ENCODE measurements at places on chromosomes 7 and 10.

- no peak for DNase-seq
These were observed 209.9 kb upstream of the YAE1 start for GRCh38 chr7:39356172-39356925.

- no peak for DNase-seq
These were observed 54.9 kb upstream of the SP4 start for GRCh38 chr7:21373031-21373430.

DNA sequence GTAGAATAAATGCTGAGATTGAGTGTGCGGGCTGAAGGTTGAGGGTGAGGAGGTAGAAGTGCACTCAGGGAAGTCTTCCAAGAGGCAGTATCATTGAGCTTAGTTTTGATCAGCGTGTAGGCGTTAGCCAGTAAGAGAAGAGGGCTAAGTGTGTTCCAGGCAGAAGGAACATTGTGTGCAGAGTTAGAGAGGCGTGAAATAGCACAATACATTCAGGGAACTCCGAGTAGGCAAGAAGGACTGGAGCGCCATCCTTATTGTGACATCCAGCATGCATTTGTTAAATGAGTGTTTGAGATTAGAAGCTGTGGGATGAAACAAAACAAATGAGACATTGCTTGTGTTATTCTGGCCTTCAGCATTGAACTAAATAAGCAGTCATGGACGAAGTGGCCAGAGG lies 140.9 kb upstream of the MKLN1 start:
- no peak for DNase-seq

GRCh38 chr10:60898321-60898720 lies 45.7 kb downstream of the RHOBTB1 start:
- DNase-seq, result no peak

- DNase-seq, result no peak
These were observed 808.8 kb downstream of the GRM8 start for GRCh38 chr7:126443951-126444350.

DNA sequence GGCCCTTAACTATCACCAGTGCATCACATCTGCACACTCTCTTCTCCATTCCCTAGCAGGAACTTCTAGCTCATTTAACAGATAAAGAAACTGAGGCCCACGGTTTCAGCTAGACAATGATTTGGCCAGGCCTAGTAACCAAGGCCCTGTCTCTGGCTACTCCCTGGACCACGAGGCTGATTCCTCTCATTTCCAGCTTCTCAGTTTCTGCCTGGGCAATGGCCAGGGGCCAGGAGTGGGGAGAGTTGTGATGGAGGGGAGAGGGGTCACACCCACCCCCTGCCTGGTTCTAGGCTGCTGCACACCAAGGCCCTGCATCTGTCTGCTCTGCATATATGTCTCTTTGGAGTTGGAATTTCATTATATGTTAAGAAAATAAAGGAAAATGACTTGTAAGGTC lies 13.5 kb downstream of the AQP1 start:
- DNase-seq, result no peak

- DNase-seq, result no peak
These were observed 145.4 kb upstream of the FAM171A1 start for GRCh38 chr10:15516256-15517085.

GRCh38 chr7:1098243-1099153 lies 10.6 kb downstream of the GPER1 start:
- no peak for DNase-seq

DNA sequence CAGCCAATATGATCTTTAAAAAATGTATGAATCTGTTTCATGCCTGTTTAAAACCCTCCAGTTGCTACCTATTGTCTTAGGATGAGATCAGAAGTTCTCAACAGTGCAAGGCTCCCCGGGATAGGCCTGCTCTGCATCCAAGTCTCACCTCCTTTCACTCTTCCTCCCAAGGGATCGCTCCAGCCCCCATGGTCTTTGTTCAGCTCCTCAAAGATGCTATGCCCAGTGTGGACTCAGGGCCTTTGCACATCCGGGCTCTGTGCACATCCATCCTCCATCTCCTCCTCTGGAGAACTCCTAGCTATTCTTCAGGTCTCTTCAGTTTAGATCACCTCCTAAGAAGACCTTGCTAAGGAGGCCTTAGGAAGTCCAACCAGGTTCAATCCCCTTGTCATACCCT lies 82.7 kb upstream of the LEP start:
- DNase-seq, result no peak

DNA sequence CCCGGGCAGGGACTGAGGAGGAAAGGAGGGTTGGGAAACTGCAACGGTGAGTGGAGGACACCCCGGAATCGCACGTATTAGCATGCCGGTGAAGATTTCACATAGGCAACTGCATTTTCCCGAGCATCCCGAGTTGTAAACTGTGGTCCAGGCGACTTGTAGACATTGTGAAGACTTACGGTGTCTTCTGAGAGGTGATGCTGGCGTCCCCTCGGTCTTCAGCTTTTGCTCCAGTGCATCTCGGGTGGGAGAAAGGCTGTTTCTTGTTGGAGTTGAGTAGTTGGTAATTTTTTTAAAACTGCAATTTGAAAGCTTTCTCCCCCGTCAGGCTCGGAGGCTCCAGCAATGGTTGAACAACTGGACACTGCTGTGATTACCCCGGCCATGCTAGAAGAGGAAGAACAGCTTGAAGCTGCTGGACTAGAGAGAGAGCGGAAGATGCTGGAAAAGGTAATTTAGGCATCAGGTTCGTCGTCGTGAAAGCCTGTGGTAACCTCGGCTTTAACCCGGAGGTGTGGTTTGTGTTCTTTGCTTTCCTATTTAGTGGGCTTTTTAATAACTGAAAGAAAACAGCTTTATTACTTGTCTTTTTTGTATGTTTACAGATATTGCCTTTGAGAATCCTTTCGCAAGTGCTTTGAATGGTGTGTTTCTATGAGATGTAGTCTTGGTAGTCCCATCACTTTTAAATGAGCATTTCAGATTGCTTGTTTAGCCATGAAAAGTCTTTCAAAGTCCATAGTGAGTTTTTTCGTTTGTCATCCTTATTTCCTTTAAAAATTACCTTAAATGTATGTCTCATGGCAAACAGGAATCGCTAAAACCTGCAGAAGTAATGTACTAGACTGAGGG lies 687 bp downstream of the HELLS start:
- no peak for DNase-seq

- DNase-seq, result no peak
These were observed 56.6 kb downstream of the PARD3 start for GRCh38 chr10:34758447-34758996.

GRCh38 chr10:88270061-88270808 lies 312.9 kb downstream of the RNLS start:
- no peak for DNase-seq

DNA sequence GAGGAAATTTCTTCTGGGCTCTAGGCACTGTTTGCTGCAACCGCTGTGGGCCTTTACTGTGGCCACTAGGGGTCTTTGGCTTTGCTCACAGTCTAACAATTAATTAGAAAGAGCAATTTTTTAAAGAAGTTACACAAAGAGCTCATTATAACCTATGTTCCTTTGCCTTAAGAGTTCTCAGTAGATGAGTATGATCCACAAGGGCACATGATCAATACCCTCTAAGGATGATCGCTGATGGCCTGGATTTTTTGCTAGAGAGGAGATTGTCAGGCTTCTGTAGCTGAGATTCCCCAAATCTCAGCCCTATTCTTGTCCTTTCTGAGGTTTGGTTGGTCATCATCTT lies 80.8 kb upstream of the RHOBTB1 start:
- DNase-seq, result peak; percentile 11

DNA sequence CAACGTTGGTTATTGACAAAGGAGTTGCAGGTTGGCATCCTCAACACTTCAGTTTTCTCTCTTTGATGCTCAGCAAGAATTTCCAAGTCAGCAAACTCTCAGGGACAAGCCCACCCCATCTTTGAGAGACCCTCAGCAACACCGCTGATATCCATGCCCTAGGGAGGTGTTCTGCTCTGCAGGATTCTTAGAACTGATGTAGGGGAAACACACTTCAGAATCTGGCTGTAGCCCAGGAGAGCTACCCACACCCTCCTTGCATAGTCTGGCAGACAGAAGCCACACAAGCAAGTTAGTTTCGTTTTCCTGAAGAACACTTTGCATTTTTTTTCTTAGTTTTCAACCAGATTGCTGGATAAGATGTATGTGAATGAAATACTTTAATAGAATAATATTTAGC lies 822 bp downstream of the SAMD9L start:
- no peak for DNase-seq

Data from right kidney (tissue), 9 donors.